Activated CD4-positive, alpha-beta T cell treated with anti-CD3 and anti-CD28 coated beads, Interleukin-2, amount 50 U/mL, for 4 hours (primary cell): ENCODE measurements at places on chromosomes 4 and X.

DNA sequence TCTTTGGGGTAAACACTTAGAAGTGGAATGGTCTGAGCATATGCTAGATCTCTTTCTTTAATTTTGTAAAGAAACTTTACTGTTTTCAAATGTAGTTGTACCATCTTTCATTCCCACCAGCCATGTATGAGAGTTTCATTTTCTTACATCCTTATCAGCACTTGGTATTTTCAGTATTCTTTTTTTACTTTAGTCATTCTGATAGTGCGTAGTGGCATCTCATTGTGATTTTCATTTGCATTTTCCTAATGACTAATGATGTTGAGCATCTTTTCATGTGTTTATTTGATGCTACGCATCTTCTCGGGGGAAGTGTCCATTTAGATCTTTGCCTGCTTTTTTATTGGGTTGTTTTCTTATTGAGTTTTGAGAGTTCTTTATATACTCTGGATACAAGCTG lies 71.3 kb upstream of the PRPS1 start:
- DNase-seq, result no peak

DNA sequence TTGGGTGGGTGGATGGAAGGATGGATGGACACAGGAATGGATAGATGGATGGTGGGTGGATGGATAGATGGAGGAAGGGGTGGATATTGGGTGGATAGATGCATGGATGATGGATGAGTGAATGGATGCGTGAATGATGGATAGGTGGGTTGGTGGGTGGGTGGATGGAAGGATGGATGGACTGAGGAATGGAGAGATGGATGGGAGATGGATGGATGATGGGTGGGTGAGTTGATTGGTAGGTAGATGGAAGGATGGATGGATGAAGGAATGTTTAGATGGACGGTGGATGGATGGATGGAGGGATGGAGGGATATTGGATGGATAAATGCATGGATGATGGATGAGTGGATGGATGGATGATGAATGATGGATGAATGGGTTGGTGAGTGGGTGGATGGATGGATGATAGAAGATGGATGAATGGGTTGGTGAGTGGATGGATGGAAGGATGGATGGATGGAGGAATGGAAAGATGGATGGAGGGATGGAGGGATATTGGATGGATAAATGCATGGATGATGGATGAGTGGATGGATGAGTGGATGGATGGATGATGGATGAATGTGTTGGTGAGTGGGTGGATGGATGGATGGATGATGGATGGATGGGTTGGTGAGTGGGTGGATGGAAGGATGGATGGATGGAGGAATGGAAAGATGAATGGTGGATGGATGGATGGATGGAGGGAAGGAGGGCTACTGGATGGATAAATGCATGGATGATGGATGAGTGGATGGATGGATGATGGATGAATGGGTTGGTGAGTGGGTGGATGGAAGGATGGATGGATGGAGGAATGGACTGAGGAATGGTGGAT lies 50.4 kb upstream of the GRPEL1 start:
- DNase-seq, result no peak

DNA sequence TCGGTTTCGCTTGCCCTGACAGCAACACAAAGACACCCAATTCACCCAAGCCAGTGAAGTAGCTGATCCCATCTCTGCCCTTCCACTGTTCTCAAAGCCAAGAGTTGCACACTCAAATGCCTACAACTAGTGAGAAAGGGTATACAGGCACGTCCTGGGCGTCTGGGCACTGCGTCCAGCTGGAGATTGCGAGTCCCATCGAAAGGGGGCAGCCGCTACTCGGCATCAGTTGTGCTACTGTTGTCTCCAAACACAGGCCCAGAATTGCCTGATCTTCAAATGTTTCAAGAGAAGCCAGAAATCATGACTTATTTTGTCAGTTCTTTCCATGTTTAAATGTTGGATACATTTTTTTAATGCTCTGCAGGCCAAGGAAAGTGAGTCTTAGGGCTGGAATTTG lies 487.8 kb downstream of the BCOR start:
- DNase-seq, result no peak

- no peak for DNase-seq
Measured at GRCh38 chr4:166277401-166277800, 404.4 kb downstream of the TLL1 start.

GRCh38 chrX:78831523-78831922 lies 84.0 kb downstream of the LPAR4 start:
- no peak for DNase-seq

- no peak for DNase-seq
Measured at GRCh38 chr4:87863486-87863885, 30.7 kb downstream of the MEPE start.

- DNase-seq, result no peak
Measured at GRCh38 chrX:140190441-140191108, 225.3 kb upstream of the CXorf66 start.

DNA sequence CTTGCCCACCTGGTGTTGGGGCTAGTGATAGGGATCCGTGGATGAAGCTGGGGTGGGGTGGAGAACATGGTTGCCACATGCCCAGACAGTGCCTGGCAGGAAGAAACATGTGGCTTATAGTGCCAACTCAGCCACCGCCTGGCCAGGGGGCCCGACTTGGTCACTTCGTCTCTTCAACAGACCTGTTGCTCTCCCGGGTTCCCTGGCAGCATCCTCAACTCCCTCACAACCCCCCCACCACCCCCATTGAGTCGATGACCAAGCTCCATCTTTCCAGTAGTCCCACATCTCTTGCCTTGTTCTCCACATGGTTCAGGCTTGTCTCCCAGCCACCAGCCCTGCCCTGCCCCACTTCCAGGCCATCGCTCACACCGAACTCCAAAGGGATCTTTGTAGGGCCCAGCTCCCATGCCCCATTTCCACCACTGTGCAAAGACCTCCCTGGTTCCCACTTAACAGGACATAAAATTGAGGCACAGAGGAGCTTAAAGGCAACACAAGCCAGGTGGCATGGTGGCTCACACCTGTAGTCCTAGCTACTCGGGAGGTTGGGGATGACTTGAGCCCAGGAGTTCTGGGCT lies 7.8 kb downstream of the PNCK start:
- DNase-seq, result no peak

- no peak for DNase-seq
Measured at GRCh38 chr4:110631584-110632505, 9.0 kb upstream of the PITX2 start.

GRCh38 chr4:74391346-74391745 lies 26.4 kb downstream of the EREG start:
- DNase-seq, result no peak

- DNase-seq, result no peak
Measured at GRCh38 chrX:133290076-133290475, 71.9 kb upstream of the TFDP3 start.

GRCh38 chr4:22356987-22357596 lies 158.8 kb downstream of the ADGRA3 start:
- DNase-seq, result no peak

DNA sequence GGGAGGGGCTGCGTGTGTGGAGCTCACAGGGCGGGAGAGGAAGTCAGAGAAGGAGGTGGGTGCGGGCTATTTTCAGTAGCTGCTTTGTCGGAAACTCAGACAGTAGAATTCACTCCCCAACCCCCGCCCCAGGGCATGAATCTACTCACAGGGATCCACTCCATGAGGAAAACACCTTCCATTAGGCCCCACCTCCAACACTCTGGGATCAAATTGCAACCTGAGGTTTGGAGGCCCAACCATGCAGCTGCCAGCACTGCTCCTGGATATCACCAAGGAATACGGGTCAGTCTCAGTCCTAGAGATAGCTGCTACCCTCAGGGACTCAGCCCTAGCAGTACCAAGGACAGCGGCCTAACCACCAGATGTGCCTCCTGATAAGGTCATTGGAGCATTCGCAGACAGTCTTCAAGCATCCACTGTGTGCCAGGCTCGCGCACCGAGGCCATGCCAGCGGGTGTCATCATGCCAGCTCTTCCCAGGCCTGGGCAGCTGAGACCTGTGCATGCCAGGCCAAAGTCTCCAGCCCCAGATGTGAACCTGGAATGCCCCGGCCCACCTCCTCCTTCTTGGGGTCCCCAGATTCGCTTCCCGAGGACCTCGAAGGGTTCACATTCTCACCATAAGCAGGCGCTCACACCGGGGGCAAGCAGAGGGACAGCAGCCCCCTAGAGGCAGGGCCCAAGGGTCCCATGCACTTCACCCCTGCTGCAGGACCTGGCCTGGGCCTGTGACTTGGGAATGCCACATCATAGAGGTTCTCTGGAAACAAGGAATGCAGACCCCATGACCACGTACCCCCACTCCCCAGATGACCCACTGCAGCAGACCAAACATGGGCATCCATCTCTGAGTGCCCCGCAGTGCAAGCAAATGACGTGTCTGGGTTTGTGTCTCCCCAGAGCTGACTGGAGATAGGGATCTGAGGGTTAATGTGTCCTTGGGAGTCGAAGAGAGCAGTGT lies 102.3 kb downstream of the ADRA2C start:
- DNase-seq, result no peak

GRCh38 chr4:114519368-114519767 lies 79.2 kb upstream of the UGT8 start:
- no peak for DNase-seq

GRCh38 chr4:26220696-26221095 lies 100.1 kb upstream of the RBPJ start:
- no peak for DNase-seq

- no peak for DNase-seq
Measured at GRCh38 chr4:175560604-175561003, 251.5 kb downstream of the GPM6A start.

- DNase-seq, result peak; percentile 88
Measured at GRCh38 chrX:47836164-47837072, at the start of gene ZNF81. Gene ZNF81 (plus strand): TSS chrX:47836902. CDS start chrX:47846268, 9,366 bp downstream.

DNA sequence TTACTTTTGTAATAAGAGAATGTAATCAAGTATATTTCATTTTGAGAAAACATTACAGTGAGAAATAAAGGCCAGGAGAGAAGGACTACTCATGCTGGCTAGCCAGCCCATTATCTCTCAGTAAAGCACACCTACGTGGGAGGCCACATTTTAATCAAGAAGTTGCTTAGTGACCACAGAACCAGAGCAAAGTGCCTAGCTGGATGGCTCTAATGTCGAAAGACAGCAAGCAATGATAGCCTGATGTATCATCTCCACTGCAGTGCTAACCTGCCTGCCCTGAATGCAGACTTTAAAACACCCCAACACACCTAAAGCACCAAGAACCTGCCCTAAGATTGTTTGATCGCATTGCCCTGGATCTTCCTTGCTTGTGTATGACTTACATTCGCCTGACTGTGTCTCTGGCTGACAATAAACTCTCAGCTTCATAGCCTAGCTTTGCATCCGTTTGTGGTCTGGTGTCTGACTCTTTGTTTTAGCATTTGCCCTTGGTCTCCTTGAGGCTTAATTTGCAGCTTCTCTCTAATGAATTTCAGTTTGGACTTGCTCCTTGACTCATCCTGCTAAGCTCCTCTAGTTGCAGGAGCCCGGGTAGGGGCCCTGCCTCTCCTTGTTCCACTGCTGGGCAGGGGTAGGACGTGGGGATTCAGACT lies 31.4 kb upstream of the SOWAHD start:
- DNase-seq, result no peak

DNA sequence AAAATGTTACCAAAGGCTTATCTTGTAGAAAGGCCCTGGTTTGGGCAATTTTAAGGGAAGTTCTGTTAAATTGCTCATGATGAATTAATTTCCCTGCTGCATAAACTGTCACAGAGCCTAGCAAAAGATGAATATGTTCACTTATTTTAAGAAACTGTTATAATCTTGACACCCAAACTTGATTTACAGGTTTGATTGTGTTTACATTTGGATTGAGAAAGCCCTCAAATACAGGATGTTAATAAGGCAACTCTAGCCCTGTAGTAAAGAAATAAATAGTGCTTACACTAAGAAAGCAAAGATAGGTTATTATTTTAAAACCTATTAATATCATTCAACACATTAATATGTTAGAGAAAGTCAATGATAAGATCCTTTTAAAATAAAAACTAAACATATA lies 18.3 kb downstream of the GYG2 start:
- no peak for DNase-seq

DNA sequence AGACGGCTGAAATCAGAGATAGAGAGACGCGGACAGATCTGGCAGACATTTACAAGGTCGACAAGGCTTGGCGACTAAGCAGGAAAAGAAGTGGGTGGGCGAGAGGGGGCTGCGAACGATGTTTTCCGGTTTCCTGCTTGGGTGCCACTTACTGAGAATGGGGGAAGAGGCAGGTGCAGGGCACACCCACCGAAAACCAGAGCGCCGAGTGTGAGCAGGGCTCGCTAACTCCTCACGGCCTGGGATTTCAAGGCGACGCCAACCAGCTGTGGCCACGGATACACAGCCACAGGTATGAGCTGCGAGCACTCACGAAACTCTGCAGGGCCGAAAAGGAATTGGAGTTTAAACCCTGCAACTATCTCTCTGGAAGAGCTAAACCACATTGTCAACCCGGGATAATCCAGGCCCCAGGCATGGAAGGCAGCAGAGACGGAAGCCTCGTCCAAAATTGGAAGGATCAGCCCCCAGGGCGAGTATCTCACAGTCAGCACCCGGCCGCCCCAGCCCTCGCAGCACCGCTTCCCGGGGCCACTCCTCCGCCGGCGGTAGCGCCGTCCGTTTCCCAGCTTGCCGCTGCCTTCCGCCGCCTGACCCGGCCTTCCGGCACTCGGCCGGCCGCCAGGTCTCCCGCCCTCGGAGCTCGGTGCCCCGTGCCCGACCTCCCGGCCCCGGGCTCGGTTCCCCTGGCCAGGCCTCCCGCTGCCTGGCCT lies 778 bp downstream of the CASP3 start:
- peak; percentile 29 for DNase-seq

DNA sequence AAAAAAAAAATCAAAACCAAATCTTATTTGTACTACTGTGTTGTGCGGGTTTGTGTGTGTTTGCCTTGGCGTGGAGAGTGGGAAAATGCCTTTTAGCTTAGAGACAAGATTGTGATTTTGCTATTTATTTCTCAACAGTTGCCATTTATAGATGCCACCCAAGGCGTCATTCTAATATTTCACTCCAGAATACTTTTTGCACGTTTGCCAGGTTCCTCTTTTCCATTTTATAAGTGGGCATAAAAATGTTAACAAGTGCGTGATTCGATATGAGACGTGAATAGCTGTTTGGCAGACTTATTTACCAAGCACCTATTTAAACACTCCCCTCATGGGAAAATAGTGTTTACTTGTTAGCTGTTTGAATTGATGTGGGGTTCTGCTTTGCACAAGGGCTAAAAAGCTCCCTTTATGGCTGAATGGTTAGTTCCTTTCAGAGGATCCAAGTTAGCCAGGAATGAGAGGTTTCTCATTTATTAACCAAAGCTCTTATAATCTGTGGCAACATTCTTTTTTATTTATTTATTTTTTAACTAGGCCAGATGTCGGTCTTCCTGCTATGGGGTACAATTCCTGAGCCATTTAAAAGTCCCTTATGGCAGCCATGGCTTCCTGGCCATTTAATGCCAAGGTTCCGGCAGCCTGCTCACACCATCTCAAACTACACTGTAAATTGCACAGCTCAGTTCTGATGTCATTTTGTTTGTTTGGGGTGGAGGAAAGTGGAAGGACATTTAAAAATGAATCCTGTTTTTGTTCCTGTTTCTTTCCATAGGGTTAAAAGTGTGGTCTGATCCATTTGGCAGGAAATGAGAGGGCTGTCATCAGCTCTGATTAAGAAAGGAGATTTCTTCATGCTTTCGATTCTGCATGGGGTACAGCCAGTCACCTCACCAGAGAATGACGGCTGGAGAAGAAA lies 14.6 kb downstream of the SMIM20 start:
- DNase-seq, result no peak

GRCh38 chr4:55887594-55887993 lies 34.1 kb downstream of the EXOC1 start:
- no peak for DNase-seq

- no peak for DNase-seq
Measured at GRCh38 chr4:86403575-86403974, 43.7 kb upstream of the MAPK10 start.

GRCh38 chr4:79181190-79181589 lies 144.7 kb downstream of the NAA11 start:
- DNase-seq, result no peak

- no peak for DNase-seq
Measured at GRCh38 chr4:16253127-16253960, 27.1 kb upstream of the TAPT1 start.
